Stimulated activated CD4-positive, alpha-beta T cell treated with anti-CD3 and anti-CD28 coated beads, Interleukin-15, amount 100 ng/mL, for 1 hour (primary cell): ENCODE measurements at places on chromosomes 2 and 18.

GRCh38 chr2:195442458-195443175 is 214.4 kb upstream of the SLC39A10 start:
- DNase-seq = no peak

GRCh38 chr2:55926246-55926645 is 2.7 kb upstream of the EFEMP1 start:
- DNase-seq = no peak

DNA sequence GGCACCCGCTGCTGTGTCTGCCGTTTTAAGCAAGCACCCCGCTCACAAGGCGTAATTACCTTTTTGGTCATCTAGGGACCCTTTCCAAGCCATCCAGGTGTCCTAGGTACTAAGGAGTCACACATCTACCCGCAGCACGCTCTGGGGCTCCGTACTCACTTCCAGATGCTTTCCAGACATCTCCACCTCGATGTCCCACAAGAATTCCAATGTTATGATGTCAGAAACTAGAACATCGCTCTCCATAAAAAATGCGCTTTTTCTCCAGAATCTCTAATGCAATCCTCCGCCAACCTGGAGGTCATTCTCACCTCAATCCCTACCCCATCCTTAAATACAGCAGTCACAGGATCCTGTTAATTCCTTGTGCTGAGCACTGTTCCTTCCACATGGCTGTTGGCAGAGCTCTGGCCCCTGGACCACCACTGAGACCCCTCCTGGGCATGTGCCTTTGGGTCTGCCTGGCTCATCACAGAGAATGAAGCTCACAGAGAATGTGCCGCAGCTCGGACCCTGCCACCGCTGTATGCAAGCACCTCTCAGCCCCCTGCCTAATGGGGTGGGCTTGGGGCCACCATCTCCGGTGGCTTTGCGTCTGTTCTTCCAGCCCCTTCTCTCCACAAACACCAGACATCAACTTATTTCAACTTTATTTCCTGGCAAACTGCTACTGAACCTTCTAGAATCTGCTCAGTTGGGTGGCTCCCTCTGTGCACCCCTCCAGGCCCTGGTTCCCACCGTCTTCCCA is 4.6 kb upstream of the PXDN start:
- DNase-seq = no peak

DNA sequence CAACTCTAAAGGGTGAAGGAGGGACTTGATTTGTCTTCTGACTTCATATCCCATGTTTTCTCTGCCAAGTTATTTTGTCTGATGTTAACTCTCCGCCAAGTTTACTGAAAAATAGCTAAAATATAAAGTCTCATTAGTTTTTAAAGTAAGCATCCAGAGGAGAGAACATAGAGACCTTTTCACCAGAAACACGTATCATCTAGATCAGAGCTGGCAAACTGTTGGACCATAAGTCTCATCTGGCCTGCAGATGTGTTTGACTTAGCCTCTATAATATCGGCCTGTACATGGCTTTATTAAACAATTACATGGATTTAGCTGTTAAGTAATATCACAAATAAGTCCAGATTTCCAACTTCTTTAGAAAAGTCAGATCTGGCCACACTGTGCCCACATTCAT is 182.6 kb downstream of the PLCL1 start:
- no peak for DNase-seq

GRCh38 chr2:85096616-85097015 is 36.6 kb upstream of the TCF7L1 start:
- no peak for DNase-seq

DNA sequence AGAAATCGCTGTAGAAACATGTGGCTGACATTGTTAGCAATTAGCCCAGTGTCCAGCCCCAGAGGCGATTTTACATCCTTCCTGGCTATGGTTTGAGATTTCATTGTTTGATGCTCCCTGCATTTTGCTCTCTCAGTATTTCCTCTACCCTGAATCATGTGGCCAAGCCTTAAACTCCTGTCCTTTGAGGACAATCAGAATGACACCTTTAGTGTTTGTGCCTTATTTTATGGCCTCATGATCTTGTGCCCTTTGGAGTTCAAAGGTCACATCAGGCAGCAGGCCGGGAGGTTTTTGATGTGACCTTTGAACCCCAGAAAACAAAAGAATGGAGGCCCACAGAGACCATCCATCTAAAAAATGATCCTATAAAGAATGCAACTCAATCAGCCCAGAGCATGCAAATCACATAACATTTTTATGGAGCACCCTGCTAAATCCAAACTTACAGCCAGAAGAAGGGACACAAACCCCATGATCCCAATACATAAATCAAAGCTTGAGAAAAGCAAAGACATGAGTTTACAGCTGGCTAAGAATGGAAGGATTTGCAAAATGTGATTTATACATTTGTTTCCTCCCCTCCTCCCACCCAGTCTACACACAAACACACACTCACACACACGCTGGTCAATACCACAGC is 52.5 kb downstream of the FECH start:
- DNase-seq = no peak

DNA sequence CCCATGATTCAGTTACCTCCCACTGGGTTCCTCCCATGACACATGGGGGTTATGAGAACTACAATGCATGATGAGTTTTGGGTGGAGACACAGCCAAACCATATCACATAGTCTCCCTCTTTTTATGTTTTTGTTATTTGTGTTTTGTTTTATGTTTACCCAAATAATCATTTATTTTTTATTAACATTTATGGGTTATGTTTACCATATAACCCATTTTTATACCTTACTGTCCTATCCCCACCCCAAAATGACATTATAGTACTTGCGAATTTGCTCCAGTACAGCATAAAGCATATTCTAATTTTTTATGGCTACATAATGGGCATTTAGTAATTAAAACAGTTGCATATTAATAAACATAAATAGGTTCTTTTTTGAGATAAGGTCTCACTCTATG is 61.9 kb upstream of the TTC27 start:
- no peak for DNase-seq

- no peak for DNase-seq
These were observed 173.9 kb downstream of the ANAPC1 start for GRCh38 chr2:111710085-111710484.

DNA sequence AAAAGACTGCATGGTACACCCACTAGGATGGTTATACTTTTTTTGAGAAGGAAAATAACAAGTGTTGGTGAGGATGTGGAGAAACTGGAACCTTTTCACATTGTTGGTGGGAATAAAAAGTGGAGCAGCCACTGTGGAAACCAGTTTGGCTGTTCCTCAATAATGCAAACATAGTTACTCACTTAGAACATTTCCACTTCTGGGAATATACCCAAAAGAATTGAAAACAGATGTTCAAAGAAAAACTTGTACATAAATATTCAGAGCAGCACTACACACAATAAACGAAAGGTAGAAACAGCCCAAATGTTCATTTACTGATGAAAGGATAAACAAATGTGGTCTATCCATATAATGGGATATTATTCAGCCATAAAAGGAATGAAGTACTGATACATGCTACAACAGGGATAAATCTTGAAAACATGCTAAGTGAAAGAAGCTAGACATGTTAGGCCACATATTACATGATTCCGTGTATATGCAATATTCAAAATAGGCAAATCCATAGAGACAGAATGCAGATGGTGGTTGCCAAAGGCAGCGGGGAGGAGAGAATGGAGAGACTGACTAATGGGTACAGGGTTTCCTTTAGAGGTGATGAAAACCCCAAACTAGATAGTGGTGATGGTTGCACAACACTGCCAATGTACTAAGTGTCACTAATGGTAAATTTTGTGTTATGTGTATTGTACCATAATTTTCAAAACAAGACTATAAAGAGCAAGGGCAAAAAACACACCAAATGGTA is 20.9 kb upstream of the LMAN1 start:
- DNase-seq = no peak

GRCh38 chr18:31685097-31686082 is 1.0 kb upstream of the B4GALT6 start:
- no peak for DNase-seq

GRCh38 chr2:25381502-25381901 is 39.8 kb upstream of the DNMT3A start:
- no peak for DNase-seq

GRCh38 chr2:219718066-219718465 is 90.6 kb downstream of the SLC4A3 start:
- DNase-seq = no peak

DNA sequence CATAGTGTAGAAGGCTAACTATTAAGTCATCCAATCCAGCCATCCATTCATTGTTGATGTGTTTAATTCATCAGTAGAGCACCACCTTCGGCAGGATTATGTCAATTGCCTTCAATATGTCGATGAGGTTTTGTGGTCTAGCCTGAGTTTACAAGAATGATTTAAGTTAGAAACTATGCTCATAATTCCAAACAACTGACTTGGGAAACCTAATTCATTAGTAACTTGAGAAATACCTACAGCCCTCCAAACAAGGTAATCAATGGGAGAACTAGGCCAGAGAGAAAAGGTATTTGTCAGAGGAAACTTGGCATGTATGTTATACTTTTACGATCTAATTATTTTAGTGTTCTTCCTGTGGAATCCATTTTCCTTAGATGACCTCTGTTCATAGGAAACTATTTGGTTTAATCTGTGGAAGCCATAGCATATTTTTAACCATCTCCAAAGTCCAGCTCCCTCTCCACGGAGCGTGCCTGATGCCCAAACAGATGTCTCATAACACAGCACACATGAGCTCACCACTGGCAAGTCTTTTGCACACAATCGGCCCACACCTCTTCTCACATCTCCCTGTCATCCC is 148.5 kb downstream of the GFPT1 start:
- DNase-seq = no peak

- no peak for DNase-seq
These were observed 446.1 kb downstream of the ZNF804A start for GRCh38 chr2:185044323-185044874.

GRCh38 chr2:3334392-3335345 is 42.9 kb downstream of the EIPR1 start:
- no peak for DNase-seq

DNA sequence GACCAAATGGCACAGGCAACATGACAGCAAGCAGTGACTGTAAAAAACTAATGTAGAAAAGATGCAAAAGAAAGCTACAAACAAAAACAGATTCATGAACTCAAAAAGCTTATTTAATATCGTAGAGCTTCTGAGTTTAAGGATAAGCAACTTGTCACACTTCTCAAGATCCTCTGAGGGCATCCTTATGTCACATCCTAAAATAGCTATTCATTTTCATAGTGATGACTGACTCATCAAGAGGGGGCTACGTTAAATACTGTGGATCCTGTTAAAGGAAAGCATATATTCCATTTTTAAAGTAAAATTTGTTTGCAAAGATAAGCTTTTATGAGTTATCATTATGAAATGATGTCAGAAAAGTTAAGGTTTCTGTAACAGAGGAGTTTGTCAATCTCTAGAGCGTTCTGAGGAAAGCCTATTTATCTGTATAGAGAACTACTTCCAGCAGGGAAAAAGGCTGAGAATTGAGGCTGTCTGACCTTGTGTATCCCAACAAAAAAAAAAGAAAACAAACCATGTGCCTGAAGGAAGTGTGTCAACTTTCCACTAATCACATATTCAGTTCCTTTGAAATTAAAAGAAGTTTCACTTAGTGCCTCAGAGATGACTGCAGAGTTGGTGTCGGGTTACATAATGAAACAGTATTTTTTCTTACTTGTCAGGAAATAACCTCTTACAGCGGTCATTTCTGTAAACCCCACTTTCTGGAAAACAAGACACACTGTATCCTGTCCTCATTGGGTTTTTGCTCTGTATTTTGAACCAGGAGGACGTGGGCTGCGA is 115.5 kb downstream of the ESCO1 start:
- DNase-seq = no peak

DNA sequence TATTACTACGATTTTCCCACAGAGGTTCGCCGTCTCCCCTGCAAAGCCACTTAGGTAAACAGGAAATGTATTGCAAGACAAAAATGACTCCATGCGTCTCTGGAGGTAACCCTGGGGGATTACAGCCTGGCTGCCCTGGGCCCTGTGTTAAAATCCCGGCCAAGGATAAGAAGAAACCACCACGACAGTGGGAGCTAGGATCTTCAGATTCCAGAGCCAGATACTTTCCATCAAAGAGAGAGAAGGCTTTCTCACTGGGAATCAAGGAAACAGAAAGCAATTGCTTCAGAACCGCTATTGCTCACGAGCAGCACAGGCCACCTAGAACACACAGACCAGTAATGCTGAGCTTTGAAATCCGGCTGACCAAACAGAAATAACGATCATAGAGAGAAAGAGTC is 97.9 kb upstream of the ZNF516 start:
- no peak for DNase-seq

DNA sequence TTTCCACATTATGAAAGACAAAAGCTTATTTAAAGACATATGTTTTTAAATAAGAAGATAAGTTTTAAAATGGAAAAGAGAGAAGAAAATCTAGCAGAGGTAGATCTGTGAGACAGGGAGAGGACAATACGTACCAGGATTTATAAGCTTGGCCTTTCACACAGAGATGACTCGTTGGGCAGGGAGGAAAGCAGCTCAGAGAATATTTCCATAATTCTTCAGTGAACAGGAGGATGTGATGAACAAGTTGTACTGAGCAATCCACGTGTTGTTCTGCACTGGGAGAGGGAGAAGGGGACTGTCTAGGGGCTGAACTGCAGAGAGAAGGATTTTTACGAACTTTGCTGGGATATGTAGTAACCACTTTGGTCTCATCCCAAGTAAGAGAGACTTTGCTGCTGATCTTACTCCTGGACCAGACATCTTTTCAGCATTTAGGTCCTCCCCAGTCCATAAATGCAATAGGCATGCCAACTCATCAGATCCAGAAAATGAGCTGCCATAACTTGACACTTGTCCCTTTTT is 162.5 kb upstream of the SETBP1 start:
- DNase-seq = no peak

DNA sequence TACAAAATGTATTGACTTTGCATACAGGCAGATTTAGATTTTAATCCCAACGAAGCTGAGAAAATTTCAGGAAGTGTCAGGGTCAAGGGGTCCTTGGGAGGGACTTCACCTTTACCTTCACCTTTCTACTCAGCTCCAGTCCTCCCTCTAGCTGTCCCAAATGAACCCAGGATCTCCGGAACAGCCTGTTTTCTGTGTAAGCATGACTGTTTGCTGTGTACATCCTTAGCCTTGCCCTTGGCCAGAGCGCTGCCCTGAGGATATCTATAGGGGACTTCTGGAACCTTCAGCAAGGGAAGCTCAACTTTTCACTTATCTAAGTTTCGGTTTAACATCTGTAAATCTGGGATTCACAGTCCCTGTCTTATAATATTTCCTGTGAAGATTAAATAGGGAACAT is 246.8 kb upstream of the ST6GAL2 start:
- no peak for DNase-seq
